K562 (cell line): ENCODE measurements at places on chromosomes 13 and 19. TPM values are rescaled to one million over a fixed set of nuclear protein-coding genes. Genes with fewer than 3 reads are reported as not detected.

GRCh38 chr13:107534548-107534947 is 680.8 kb downstream of the LIG4 start:
- no peak for DNase-seq

- DNase-seq, result no peak
Observed at GRCh38 chr13:98557937-98558792, 18.7 kb downstream of the STK24 start.

GRCh38 chr19:15180451-15181390 is 20.1 kb downstream of the NOTCH3 start:
- DNase-seq, result peak; percentile 90

DNA sequence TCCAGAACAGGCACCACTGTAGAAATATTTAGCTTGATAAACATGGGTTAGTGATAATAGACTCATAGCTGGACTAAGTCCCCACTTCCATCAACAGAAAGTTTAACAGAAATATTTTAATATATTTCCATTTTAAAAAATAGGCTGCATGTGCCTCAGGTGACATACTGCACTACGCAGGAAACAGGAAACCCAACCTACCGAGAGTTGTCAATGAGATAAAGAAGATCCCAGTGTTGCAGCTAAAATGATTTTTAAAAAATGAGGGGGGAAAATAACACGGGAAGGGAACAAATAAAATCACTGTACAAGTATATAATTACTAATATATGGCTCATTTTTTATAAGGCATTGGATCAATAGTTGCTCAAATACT is 154.8 kb downstream of the TBC1D4 start:
- no peak for DNase-seq

DNA sequence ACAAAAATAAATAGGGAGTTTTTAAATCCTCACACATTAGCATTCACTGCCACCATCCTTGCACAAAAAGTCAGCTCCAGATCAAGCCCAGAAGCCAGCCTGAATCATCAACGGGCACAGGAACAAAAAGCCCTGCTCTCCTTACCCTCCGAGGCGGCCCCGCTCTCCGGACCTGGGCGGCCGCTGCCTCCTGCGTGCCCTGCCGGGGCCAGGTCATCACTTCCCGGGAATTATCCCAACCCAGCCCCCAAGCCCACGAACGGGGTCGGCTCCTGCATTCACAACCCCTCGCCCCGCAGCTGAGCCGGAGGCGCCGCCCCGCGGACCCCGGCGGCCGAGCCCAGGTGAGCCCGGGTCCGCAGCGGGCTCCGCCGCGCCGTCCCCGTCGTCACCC is 754 bp downstream of the DNAJB1 start:
- DNase-seq, result no peak

DNA sequence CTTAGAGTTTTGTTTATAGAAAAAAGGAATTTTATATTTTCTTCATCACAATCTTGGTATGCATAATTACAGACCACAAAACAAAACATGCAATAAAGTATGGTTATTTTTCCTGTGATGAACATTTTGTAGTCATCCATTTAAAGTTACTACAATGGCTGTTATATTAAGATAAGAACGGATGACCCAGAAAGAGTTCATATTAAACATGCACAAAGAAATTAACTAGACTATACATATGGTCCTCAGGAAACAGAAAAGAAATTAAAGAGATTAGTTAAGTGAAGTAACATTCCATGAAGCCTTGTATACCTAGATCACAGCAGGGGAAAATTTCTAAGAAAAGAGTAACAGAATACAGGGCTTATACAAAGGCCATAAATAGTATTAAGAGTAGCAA is 36.8 kb downstream of the RBM26 start:
- DNase-seq, result no peak

DNA sequence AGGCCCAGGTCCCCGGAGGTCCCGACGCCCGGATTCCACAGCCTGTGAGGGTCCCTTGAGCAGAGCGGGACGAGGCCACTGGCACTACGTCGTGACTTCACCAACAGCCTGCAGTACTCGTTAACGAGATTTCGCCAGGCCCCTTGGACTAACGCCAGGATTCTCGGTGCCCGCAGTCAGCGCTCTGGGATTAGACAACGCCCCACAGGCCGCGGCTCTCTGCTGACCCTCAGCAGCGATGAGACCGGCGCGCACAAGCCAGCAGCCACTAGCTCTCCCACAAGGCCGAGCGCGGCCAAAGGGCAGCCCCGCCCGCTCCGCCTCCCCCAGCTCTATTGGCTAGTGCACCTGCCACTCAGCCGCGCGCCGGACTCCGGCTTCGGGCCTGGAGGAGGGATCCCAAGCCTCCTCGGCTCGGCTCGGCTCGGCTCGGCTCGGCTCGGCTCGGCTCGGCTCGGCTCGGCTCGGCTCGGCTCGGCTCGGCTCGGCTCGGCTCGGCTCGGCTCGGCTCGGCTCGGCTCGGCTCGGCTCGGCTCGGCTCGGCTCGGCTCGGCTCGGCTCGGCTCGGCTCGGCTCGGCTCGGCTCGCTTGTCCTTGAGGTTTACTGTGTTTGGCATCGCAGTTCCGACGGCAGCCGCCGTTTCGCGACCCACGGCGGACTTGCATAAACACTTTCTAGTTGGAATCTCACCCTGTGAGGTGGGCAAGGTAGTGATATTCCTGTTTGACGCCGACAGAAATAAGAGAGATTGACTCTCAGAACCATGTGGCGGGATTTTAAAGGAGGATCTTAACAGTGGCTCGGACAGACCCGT is 231.7 kb upstream of the SERP2 start:
- DNase-seq, result peak; percentile 98

- peak; percentile 98 for DNase-seq
Observed at GRCh38 chr19:46634045-46634655, 1.9 kb downstream of the GNG8 start.

DNA sequence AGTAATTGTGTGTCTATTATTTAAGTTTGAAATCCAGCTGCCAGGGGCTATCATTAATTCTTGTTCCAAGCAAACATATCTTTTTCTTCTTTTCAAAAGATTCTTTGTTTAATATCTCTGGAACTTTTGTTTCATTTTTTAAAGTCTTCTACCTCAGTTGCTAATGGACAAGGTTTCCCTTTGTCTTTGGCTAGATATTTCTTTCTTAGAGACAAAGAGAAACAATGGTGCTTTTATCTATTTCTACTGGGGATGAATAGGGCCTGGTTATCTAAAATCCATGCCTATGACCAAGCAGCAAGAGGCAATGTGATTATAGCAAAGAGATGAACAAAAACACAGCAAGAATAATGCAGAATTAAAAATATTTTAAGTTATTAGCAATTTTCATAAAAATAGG is 661.3 kb upstream of the KLF12 start:
- DNase-seq, result no peak

GRCh38 chr19:55702131-55702627 is 27.2 kb downstream of the EPN1 start:
- DNase-seq, result peak; percentile 85

DNA sequence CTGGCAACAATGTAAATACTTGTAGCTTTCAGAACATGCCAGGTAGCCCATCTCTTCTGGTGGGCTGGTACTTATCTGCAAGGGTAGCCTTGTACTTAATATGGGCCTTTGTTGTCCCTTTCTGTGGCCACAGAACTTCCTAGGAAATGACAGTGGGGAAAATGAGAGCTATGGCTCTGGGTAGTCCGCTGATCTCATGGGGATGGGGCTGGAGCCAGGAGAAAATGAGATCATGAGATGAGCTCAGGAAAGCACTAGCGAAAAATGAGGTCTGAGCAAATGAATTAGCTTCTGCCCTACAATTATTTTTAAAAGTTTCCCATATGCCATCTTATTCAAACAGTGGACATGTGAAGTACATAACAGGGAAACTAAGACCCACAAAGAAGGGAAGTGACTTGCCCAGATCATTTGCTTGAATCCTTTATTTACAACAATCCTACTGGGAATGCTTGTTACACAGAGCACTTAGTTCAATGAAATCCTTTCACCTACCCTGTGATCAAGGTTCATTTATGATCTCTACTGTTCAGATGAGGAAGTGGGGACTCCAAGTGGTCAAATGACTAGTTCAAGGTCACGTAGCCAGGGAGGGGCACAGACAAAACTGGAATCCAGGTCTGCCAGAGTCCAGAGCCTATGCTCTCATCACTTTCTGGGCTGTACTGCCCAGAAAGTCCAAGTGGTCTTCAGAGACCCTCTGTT is 87.1 kb downstream of the PTPRS start:
- no peak for DNase-seq

DNA sequence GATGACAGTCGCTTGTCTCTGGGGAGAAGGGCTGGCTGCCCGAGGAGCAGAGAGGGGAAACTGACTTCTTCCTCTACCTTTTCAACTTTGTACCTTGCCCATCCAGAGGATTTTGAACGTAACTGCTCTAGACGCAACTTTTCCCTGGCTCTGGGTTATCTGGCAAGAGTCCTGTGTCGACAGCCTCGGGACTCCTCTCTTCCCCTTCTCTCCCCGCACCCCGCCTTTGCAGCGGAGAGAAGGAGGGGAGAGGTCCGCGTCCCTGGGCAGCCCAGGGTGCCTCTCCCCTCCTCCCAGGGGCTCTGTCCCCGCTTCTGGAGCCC is 574 bp downstream of the SH3GL1 start:
- peak; percentile 32 for DNase-seq

- DNase-seq, result no peak
Observed at GRCh38 chr19:14408491-14409145, 10.5 kb downstream of the DDX39A start.

GRCh38 chr13:46551410-46552302 is 1.3 kb upstream of the LRCH1 start:
- DNase-seq, result peak; percentile 54

- DNase-seq, result no peak
Observed at GRCh38 chr19:2394054-2394441, 33.3 kb downstream of the TIMM13 start.

GRCh38 chr13:109792416-109793059 is 6.2 kb upstream of the IRS2 start:
- DNase-seq, result no peak

DNA sequence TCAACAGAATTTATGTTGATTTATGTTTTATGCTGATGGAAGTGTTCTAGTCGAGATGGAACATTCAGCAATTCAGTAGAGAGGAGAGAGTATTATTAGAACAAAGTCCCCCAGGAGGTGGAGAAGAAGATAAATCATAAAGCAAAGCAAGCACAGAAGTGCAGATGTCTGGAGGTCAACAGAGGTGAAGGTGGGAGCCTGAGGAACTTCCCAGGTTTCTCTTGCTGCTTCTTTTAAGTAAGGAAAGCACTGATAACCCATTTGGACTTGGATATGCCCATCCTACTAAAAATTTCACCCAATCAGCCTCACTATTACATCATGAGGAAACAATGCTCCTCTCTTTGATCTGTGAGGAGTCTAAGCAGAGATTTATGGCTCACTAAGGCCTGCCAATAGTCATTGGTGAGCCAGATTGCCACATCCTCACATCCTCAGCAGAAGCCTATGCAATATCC is 98.8 kb downstream of the EPSTI1 start:
- no peak for DNase-seq

- DNase-seq, result no peak
Observed at GRCh38 chr13:25686831-25687470, 315.2 kb downstream of the ATP8A2 start.

DNA sequence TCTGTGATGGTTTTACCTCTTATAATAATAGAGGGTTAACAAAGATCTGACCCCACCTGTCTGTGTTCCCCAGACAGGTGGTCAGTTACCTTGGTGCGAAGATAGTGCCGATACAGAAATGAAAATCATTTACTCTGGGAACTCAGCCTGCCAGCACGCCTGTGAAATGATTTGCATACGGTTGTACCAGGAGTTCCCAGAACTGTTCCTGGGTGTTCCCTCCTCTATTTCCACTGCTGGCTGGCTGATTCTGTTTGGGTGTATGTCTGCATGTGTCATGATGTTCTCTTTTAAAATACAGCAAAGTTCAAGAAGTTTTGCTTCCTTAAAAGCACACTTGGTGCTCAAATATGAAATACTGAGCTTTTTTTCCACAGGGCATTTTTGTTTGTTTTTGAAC is 527.1 kb downstream of the FGF9 start:
- no peak for DNase-seq

- no peak for DNase-seq
Observed at GRCh38 chr13:32023698-32024097, 7.9 kb upstream of the FRY start.

DNA sequence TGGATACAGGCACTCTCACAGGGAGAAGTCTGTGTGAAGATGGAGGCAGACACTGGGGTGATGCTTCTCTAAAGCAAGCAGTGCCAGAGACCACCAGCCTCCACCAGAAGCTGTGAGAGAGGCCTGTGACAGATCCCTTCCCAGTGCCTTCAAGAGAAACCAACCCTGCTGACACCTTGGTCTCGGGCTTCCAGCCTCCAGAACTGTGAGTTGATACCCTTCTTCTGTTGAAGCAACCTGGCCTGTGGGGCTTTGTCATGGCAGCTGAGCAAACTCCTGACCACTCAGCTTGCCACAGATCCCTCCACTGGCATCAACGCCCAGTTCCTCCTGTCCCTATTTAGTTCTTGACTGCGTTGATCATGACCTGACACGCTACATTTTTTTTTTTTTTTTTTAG is 29.0 kb downstream of the ELAVL1 start:
- DNase-seq, result no peak

GRCh38 chr13:33089311-33089710 is 73.1 kb downstream of the KL start:
- DNase-seq, result no peak

- DNase-seq, result no peak
Observed at GRCh38 chr13:27203854-27204253, 32.2 kb upstream of the USP12 start.

- DNase-seq, result no peak
Observed at GRCh38 chr13:25252225-25252624, 35.1 kb downstream of the MTMR6 start.

DNA sequence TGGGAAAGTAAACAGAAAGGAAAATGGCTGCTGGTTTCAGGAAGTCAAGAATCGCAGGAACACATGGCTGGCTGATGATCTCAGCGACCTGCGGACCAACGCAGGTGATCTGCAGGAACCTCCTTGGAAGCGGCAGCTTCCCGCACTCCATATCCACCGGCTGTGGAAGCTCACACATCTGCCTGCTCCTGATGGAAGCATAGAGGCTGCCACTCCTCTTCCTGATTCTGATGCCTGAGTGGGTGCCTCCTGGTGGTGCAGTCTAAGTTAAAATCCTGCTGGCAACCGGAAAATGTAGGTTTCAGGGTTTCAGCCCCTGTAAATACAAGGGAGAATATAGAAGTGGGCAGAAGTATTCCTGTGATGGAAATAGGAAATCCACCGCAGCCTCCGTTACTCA is 75.5 kb downstream of the TNFSF13B start:
- no peak for DNase-seq

- DNase-seq, result no peak
Observed at GRCh38 chr13:97384371-97384770, 49.6 kb upstream of the RAP2A start.

GRCh38 chr19:9793071-9793591 is 24.6 kb upstream of the ZNF846 start:
- peak; percentile 23 for DNase-seq

Gene CD177
- not detected in 2 replicates for total RNA-seq

Gene CPAMD8
- total RNA-seq, result 1.5 and 2.0 TPM in 2 replicates

Gene APBA3
- 19.7 and 23.8 TPM in 2 replicates for total RNA-seq

Gene DAND5
- 0.74 and 0.78 TPM in 2 replicates for total RNA-seq

Gene LHFPL6
- total RNA-seq, result 0.18 TPM in 1 of 2 replicates, not detected in the other

Gene PSG1
- not detected in 2 replicates for total RNA-seq

Gene CRX
- not detected in 2 replicates for total RNA-seq

Gene KLF1
- 144 and 168 TPM in 2 replicates for total RNA-seq

Gene OR7A5
- not detected in 2 replicates for total RNA-seq

Gene PRR22
- total RNA-seq, result 9.3 and 12.0 TPM in 2 replicates

Gene ZNF442
- 3.4 and 4.1 TPM in 2 replicates for total RNA-seq

Gene SIGLEC10
- 0.58 and 0.95 TPM in 2 replicates for total RNA-seq

Gene GPR42
- total RNA-seq, result not detected in 2 replicates
